ENCODE measurements at places on chromosomes 12 and 14.

GRCh38 chr12:105616971-105617540, 286.6 kb downstream of the C12orf75 start:
- no peak for DNase-seq

DNA sequence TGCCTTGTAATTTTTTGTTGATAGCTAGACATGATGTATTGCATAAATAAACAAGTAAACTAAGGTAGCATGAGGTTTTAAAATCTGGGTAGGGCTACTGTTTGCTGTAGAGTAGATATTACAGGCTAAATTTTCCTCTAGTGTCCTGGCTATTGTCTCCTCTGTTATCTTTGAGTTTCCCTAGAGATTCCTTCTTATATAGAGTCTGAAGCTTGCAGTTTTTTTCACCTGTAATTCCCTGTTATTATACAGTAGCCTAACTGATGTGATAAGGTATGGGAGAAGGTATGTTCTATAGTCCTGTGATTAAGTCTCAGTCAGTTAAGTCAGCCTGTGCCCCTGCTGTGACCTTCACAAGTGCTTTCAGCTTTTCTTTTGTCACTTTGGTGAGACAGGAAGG, 9.5 kb downstream of the ETFBKMT start:
- no peak for DNase-seq

DNA sequence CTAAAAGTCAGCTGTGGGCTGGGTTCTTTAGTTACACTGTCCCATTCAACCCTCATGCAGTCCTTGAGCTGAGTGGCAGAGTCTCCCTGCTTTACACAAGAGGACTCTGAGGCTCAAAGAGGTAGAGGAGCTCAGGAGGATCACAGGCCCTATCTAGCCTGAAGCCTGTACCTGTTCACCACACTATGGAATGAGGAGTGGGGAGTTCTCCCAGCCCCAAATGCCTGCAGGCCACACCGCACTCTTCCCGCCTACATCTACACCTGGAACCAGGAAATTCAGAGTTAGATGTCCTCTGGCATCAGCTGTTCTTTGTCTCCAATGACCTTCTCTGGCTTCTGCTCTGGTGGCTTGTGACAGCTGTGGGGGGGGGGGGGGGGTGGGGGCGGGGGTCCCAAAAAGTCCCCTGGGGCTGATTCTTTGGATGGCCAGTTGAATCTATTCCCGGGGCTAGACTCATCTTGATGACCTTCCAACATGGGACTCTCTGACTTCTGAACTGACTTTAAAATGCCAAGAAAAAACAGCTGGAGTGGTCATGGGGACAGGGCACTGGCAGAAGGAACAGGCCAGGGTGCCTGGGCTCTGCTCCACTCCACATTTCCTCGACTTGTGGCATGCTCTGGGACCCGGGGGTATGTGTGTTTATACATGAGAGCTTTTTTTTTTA, 30.6 kb downstream of the RIN3 start:
- DNase-seq, result no peak

DNA sequence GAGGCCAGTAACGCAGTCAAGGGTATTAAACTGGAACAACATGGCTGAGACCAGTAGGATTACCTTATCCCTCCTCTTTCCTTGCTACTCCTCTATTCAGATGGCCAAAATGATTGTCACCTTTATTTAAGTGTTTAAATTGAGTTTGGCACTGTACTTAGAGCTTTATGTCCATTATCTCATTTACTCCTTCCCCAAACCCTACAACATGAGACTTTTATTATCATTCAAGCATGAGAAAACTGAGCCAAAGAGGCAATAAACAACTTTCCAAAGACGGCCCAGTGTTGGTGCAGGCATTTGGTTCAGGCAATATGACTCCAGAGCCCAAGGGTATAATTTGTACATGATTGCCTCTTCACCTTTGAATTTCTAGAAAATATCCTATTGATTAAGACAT, 370.9 kb upstream of the KITLG start:
- DNase-seq, result no peak

DNA sequence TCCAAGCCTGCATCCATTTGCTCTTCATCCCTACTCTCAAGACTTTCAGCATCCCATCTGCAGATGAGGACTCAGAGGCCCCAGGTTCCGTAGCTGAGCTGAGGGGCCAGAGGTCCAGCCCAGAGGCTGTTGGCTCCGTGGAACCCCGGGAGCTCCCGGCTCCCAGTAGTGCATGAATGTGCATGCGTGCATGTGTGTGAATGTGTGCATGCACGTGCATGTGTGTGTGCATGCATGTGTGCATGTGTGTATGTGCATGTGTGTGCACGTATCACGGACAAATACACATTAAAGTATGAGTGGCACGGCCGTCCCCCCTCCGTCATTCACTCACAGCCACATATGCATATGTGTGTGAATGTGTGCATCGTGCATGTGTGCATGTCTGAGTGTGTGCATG, 149.9 kb downstream of the KIF26A start:
- DNase-seq, result no peak

DNA sequence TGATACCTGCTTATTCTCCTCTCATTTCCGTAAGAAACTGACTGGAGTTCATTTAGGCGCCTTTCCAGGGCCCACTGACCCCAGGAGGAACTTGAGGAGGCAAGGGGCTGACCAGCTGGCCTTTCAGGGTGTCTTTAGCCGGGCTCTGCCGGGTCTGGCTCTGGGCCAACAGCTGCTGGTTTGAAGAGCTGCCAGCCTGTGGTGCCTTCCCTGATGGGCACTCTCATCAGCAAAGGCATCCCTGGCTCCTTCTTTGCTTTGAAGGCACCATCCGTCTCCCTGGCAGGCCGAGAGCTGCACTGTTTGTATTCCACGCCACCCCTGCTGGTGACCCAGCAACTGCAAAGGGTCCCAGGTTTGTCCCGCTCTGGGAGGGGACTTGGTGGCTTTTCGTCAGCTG, 42.0 kb downstream of the IQSEC3 start:
- no peak for DNase-seq

DNA sequence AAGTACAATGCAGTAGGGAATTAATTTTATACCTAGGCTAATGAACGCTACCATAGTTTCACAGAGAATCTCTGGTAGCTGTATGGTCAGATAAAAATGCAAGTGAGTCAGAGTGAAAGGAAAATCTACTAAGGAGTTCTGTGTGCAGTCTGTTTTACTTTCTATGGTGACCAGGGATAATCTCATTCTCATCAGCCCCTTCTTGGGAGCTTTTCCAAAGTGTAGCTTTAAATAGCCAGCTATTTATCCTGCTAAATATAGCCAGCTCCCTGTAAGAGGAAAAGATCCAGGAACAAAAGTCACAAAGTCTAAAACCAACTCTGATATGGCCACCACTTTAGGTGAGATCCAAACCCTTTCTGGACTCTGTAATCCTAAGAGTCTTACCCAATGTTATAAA, 75.5 kb downstream of the TMEM116 start:
- no peak for DNase-seq

- no peak for DNase-seq
Measured at GRCh38 chr12:18898470-18898869, 160.6 kb downstream of the CAPZA3 start.

GRCh38 chr14:94787092-94787491, 17.2 kb upstream of the GSC start:
- no peak for DNase-seq

GRCh38 chr12:67457778-67458665, 188.9 kb downstream of the CAND1 start:
- no peak for DNase-seq

- peak; percentile 9 for DNase-seq
Measured at GRCh38 chr12:132222096-132222807, 78.0 kb downstream of the NOC4L start.

DNA sequence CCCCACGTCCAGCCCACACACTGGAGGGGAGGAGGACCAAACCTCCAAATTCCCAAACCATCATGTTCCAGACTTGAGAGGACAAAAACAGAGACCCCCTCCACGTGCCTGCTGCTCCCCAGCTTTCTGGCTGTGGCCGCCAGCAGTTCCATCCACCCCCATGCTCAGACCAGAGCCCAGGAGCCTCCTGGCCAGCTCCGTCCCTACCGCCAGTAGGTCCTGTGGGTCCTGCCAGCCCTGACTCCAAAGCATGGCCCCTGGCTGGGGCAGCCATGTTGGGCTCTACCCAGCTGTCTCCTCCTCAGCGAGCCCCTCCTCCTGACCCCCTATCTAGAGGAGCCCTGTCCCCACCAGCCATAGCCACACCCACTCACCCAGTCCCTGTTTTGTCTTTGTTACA, 227.3 kb upstream of the RTL1 start:
- no peak for DNase-seq

DNA sequence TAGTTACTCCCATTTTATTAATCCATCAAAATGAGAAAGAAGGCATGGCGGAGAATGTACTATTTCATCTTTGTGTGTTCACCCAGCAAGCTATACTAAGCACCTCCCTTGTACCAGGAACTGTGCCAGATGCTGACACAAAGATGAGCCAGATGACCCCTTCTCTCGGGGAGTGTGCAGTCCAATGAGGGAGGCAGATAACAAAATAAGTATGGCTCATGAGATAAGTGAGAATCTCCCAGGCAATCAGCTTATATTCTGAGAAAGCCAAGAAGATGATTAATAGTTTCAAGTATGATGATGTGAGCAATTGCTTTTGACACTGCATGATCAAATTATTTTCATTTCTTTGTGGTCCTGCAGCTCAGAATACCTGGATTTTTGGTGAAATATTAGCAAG, 1.3 kb upstream of the TMEM233 start:
- no peak for DNase-seq

GRCh38 chr14:75050852-75051555, at the start of gene MLH3:
Gene MLH3, minus strand, starts transcription at chr14:75051467. Its CDS starts 1,812 bp downstream, at chr14:75049655.
- peak; percentile 77 for DNase-seq

GRCh38 chr12:13027032-13027431, 17.1 kb upstream of the FAM234B start:
- DNase-seq, result no peak

- peak; percentile 72 for DNase-seq
Measured at GRCh38 chr12:104358353-104359003, 54.9 kb downstream of the EID3 start.

DNA sequence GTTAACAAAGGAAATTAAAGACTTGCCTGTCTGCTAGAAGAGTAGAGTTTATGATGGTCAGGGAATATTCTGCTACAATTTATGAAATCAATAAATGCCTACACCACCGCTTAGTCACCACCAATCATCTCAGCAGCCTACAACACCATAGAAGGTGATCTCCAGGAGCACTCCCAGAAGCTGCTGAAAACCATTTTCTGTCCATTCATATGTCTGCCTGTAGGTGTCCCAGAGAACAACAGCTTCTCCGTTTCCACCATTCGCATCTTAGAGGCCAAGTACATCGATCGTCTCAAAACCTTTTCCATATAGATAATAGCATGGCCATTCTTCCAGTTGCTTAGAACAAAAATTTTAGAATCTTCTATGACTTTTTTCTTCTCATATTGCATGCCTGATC, 303.4 kb downstream of the KCNC2 start:
- DNase-seq, result no peak

DNA sequence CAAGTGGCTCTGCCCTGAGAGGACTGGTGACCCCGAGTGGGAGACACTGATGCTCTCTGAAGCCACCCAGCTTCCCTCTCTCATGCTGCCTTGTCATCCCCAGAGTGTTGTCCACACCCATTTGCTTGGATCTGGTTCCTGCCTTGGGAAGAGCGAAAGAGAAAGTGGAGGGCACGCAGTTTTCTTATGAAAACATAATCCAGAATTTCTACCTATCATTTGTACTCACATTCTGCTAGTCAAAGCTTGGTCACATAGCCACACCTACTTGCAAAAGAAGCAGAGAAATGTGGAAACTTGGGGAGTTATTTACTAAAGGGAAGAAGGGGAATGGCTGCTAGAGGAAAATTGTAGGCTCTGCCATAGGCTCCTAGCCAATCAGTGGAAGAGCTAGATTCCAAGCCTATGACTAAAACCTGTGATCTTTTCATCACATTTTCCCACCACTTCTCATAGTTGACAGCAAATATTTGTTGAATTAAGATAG, 326.3 kb downstream of the ZFP36L1 start:
- no peak for DNase-seq

DNA sequence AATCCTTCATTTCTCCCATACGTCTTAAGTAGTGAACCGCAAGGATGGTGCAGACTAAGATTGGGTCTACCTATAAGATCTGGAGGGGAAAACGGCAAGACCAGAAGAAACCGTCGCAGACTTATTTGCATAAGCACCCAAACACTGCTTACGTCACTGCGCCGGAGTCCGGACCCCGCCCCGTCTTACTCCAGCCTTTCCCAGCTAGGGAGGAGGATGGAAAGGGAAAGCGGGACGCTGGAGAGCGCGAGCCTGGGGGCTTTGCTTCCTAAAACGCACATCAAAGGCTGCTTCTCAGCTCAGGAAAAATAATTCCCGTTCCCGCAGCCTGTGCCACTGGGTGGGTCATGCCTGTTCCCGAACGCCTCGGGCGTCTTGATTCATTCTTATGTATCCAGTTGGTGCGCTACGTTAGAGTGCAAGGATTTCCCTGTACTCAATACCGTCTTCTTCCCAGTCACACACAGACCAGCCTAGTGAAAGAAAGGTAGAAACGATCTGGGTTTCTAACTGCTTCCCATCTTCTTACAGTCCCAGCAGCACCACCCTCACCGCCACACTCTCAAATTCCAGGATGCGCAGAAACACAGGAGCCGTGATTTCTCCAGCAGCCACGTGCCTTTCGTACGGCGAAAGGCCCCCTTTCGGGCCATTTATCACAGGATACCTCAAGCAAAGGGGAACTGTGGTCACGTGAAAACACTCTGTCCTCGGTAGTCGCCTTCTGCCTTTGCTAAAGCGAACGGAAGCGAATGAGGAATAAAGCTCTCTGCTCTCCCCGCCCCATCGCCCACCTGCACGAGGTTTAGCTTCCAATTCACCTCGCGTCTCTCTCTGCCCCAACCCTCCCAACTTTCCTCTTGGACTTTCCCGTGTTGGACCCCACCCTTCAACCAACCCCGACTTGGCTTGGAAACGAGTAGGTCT, 1.1 kb downstream of the SLC6A15 start:
- DNase-seq, result peak; percentile 6

- DNase-seq, result no peak
Measured at GRCh38 chr12:1580526-1580925, 13.9 kb downstream of the FBXL14 start.

DNA sequence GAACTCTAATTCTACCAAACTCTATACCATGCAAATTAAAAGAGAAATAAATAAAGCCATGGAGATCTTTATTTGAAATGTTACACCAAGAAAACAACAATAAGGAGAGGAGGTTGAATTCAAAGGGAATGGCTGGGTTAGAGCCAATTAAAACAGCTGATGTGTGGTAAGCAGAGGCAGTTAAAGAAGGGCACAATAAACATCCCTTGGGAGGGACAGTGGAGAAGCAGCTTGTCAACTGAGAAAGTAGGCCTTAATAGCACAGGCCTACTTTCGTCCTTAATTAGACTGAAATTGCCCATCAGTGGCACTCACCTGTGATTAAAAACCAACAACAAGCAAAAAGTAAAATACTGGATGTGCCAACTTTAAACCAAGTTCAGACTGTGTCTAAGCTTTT, 16.3 kb upstream of the NAV3 start:
- DNase-seq, result no peak

- DNase-seq, result no peak
Measured at GRCh38 chr12:70241845-70242244, 1.4 kb upstream of the CNOT2 start.

- peak; percentile 23 for DNase-seq
Measured at GRCh38 chr12:21561158-21561557, 35.1 kb downstream of the SPX start.

GRCh38 chr14:32303865-32304264, 25.2 kb upstream of the AKAP6 start:
- no peak for DNase-seq
